ENCODE measurements at places on chromosomes 3 and 15. TPM values are rescaled to one million over a fixed set of nuclear protein-coding genes. Genes with fewer than 3 reads are reported as not detected.

DNA sequence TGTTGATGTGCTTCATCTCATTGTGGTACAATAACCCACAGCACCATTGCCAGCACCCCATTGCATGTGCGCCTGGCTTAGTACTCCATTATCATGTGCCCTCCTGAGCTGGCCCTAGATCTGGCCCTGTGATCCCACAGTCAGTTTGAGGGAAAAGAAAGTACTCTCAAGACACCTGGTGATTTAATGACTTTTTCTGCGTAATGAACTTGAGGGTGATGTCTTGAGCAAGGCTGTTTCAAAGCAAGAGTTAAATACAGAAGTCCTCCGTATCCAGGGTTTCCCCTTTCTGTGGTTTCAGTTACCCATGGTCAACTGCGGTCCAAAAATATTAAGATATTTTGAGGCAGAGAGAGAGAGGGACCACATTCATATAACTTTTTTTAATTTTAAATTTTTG is 16.3 kb downstream of the C3orf20 start:
- no peak for DNase-seq

DNA sequence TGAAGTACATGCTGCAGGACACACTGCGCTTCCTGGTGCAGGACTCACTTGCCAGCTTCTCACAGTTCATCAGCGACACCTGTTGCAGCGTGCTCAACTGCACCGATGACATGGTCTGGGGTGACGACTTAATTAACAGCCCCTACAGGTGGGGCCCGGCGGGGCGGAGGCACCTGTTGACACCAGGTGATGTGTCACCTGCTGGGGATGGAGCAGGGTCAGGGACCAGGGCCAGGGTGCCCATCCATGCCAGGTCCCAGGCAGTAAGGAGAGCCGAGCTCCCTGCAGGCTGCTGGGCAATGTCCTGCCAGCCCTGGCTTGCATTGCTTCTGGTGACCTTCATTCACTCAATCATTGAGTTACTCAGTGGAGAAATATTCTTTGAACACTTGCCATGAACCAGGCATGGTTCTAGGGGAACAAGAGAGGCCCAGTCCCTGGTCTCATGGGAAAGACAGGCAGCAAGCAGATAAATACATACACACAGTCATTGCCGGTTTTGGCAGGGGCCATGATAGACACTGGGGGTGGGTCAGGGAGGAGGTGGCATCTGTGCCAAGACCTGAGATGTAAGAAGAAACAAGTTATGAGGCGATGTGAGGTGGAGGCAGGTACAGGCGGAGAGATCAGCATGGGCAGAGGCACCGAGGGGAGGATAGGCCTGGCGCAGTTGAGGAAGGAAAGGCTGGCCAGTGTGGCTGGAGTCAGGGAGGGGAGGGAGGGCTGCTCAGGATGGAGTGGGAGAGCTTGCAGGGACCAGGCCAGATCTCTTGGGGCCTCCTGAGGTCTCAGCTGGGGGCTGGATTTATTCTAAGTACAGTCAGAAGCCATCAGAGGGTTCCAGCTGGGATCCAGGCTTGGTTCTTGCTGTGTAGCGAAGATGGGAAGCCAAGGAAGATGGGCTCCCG is 30.8 kb downstream of the DNAH1 start:
- no peak for DNase-seq

- no peak for DNase-seq
Measured at GRCh38 chr15:78564743-78565096, 600 bp upstream of the CHRNA5 start.

Gene STRA6
- 158 TPM for total RNA-seq
